Activated CD8-positive, alpha-beta memory T cell treated with anti-CD3 and anti-CD28 coated beads, Interleukin-2, amount 10 ng/mL, durations not matched to agents 7 days and 5 days (primary cell): ENCODE measurements at places on chromosomes 7 and 10. TPM values are rescaled to one million over a fixed set of nuclear protein-coding genes. Genes with fewer than 3 reads are reported as not detected.

OR2A42 gene
- not detected for total RNA-seq

HKDC1 gene
- total RNA-seq = 2.7 TPM

- H3K4me3 ChIP-seq = no peak overlapping the region
- no peak overlapping the region for H3K27ac ChIP-seq
- no peaks in the 10 kb centered on the region for H3K27me3 ChIP-seq
- DNase-seq = no peak
- no peaks in the 10 kb centered on the region for H3K36me3 ChIP-seq
Observed at GRCh38 chr10:116554628-116555027, 8.9 kb downstream of the PNLIP start.

DNA sequence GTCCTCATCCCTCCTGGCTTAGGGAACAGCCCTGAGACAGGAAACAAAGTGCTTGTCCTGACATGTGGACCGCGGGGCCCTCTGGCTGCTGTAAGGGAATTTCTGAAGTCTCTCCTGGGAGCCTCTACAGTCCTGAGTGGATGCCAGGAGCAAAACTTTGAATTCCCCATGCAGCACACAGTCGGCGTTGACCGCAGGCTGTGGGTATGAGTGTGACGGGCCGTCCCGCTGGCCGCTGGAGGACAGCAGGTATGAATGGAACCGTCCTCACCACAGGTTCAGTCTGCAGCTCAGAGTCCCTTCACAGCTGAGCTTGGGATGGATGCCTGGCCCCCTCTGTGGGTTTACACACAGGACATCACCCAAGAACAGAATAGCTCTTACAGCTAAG, 94.9 kb downstream of the GPR26 start:
- no peak overlapping the region for H3K27ac ChIP-seq
- H3K4me3 ChIP-seq = no peak overlapping the region
- no peaks in the 10 kb centered on the region for H3K4me1 ChIP-seq
- peaks cover 8% of the 10 kb centered on the region for H3K27me3 ChIP-seq
- no peaks in the 10 kb centered on the region for H3K36me3 ChIP-seq
- no peak for DNase-seq

- H3K4me1 ChIP-seq = no peaks in the 10 kb centered on the region
- H3K36me3 ChIP-seq = no peaks in the 10 kb centered on the region
- H3K27ac ChIP-seq = no peak overlapping the region
- H3K4me3 ChIP-seq = no peak overlapping the region
- peaks cover 4% of the 10 kb centered on the region for H3K27me3 ChIP-seq
- no peak for DNase-seq
Observed at GRCh38 chr7:18004372-18004771, 23.3 kb downstream of the PRPS1L1 start.
